ENCODE measurements at places on chromosomes 1 and 21.
A peak's percentile ranks its signal among the peaks of the same experiment; 100 is the strongest.

DNA sequence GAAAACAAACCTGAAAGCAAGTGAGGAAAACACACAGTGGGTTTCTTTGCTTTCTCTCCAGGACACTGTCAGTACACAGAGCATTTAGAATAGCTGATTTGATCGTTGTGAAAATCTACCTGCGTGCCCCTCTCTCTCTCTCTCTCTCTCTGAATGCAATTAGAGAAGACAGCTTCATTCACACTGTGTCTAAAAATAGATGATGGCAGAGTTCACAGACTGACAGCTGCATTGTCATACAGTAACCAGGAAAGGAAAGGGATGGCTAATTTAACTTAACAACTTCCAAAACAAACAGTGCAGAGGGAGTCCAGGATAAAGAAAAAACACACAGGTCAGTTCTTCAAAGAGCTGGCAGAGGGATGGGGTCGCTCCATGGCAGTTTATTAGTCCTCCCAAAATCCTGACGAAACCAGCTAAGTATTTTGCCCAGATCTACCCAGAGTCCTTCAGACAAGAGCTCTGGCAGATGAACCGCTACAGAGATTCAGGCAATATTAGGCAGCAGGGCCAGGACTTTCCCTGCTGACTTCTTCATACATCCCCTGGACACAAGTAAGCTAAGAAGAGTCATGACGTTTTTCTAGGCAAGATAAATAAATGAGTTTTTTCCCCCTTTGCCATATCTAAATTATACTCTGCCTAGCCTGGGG, 58.9 kb downstream of the WLS start:
- DNase-seq: peak; percentile 23

GRCh38 chr1:24803220-24803619, 58.0 kb downstream of the CLIC4 start:
- DNase-seq: no peak

GRCh38 chr1:216034506-216034905, 388.7 kb downstream of the USH2A start:
- DNase-seq: no peak

DNA sequence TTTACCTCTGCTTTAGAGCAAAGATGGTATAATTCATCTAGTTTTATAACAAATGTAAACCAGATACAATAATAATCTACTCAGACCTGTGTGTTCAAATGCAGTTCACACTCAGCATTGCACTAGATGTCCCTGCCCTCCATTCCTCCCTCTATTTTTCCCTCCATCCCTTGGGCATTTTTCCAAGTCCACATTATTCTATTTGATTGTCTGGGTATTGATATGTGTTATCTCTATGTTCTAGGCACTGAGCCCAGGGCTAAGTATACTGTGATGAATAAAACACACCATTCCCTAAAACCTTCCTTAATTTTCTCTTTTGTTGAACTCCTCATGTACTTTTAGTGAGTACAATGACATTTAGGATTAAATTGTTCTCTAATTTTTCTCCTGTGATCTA, 66.2 kb upstream of the HMCN1 start:
- no peak for DNase-seq

DNA sequence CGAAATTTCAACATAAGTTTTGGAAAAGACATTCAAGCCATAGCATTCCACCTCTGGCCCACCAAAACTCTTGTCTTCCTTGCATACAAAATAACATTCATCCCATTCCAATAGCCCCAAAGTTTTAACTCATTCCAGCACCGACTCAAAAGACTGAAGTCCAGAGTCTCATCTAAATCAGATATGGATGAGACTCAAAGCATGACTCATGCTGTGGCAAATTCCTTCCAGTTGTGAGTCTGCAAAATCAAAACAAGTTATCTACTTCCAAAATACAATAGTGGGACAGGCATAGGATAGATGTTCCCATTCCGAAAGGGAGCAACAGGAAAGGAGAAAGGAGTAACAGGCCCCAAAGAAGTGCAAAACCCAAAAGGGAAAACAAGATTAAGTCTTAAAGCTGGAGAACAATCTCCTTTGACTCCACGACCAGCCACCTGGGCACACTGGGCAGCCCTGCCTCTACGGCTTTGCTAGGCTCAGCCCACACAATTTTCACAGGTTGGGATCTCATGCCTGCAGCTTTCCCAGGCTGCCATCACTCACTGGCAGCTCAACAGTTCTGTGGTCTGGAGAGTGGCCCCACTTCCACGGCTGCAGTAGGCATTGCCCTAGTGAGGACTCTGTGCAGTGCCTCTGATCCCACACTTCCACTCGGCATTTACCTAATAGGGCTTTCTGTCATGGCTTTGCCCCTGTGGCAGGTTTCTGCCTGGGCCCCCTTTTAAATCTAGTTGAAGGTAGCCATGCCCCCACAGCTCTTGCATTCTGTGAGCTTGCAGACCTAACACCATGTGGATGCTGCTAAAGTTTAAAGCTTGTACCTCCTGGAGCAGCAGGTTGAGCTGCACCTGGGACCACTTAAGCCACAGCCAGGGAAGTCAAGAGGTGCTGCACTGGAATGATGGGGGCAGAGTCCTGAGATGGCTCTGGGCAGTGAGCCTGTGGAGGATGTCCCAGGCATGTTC, 51.0 kb downstream of the RUNX3 start:
- DNase-seq: no peak

GRCh38 chr1:156508205-156508954, 7.8 kb upstream of the MEF2D start:
- DNase-seq: peak; percentile 74

GRCh38 chr21:26788790-26789189, 56.4 kb downstream of the ADAMTS1 start:
- DNase-seq: peak; percentile 36

GRCh38 chr1:180213401-180214170, 16.5 kb upstream of the LHX4 start:
- DNase-seq: no peak

DNA sequence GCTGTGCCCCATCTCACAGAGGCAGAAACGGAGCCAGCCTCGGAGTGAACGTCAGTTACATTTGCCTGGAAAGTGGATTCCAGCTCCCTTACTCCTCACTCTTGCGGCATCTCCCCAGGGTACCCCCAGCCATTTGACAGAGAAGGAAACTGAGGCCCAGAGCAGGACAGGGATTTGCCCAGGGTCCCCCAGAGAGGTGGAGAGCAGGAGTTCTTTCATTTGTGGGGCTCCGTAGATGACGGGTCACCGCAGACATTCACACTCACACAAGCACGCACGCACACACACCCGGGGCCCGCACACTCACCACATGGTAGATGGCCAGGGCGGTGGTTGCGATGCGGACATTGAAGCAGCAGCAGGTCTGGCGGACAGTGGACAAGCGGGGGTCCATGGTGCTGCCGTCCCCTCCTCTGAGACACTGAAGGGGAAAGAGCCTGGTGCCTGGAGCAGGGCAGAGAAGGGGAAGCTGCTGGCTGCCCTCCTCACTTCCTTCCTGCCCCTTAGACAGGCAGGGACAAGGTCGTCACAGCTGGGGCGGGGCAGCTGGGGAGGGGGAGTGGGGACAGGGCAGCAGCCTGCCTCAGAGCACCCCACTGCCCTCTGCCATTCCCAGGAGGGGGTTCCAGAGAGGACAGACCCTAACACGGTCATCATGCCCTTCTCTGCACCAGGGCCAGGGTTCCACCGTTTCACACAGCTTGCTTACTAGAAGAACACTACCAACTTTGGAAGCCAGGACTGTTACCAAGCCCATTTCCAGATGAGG, at the start of gene LAPTM5:
LAPTM5 (minus strand) TSS at position 423 of the 769 bp plus-strand sequence; CDS start at position 394, 29 bp downstream.
- DNase-seq: peak; percentile 74

GRCh38 chr1:6867729-6868659, 82.7 kb downstream of the CAMTA1 start:
- DNase-seq: no peak

DNA sequence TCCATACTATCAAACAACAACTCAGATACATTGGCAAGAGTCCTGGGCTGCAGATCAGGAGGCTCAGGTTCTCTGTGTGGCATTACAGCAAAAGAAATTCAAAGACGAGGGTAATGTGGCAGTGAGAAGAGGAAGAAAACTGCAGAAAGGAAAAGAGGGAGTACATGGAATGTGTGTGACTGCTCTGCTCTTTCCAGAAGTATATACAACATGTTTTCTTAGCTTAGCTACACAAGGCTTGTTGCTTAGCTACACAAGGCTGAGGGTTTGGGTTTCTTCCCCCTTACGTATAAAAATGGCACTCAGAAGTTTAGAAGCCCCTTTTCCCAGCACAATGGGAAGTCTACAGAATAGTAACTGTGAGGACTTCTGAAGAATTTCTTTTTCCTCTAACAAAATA, 86.0 kb downstream of the PRRX1 start:
- DNase-seq: no peak

DNA sequence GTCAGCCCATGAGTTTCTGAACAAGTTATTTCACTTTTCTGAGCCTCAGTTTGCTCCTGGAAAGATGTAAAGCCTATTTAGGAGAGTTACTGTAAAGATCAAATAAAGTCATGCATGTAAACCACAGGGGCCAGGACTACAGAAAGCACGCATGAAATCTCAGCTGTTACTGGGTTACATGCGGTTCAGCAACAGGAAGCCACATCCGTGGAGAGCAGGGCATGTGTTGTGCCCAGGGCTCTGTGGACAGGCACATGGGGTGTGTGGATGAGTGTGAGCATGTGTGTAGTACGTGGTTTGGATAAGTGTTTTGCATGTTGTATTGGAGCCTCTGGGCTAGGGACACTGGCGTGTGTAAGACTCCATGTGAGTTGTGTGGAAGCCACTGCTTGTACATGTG, 2.2 kb upstream of the EPHA2 start:
- DNase-seq: no peak

DNA sequence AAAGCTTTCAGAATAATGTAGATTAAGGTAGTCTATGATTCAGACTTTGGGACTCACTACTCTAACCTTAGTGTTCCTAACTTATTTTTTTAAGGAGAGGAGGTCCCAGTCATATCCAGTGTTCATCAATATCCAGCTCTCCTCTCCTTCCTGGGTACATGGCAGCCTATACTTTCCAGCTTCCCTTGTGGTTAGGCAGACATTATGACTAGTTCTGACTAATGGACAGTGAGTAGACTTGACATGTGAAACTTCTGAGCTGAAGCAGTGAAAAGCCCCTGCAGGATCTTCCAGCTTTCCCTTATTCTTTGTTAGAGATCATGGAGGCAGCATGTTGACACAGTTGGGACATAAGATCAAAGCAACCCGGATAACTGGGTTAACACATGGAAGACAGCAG, 144.2 kb downstream of the PTPRU start:
- DNase-seq: no peak

- no peak for DNase-seq
Measured at GRCh38 chr1:180640531-180640949, 8.7 kb downstream of the XPR1 start.

- DNase-seq: no peak
Measured at GRCh38 chr1:116537040-116537831, 33.6 kb downstream of the CD58 start.

GRCh38 chr1:216922406-216922805, 199.2 kb upstream of the ESRRG start:
- no peak for DNase-seq

GRCh38 chr21:45248893-45249381, 38.8 kb downstream of the POFUT2 start:
- DNase-seq: peak; percentile 30

DNA sequence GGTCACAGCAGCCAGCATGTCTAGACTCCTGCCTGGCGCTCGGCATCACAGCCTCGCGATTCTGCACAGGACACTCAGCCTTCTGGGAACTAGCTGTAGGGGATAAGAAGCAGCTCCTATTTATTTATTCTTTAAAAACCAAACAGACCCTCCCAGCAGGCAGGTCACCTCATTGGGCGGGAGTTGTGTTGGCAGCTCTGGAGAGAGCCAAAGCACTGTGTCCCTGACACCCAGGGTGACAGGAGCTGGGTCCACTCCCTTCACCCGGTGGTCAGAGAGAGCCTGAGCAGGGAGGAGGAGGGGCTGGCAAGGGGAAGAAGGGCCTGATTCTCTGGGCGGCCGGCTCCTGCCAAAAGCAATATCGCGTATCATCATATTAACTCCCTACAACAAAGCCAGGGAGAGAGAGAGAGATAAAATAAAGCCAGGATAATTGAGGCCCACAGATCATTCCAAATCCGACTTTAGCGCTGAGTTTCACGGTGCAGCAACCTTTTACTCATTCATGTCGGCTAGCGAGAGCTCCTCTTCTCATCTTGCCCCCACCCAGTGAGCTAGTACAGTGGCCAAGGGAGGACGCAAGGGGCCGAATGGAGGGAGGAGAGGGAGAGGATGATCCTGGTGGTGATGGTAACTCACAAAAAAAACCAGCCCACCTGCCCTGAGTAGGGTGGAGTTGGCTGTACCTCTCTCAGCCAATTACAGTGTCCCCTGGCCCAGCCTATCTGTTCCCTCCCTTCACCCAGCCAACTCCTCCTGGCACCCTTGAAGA, 79.8 kb upstream of the IFFO2 start:
- DNase-seq: no peak

- peak; percentile 43 for DNase-seq
Measured at GRCh38 chr1:182484531-182485257, 34.7 kb downstream of the RGSL1 start.

- DNase-seq: no peak
Measured at GRCh38 chr1:69649383-69649990, 81.8 kb downstream of the LRRC7 start.

GRCh38 chr1:28985427-28985826, 71.1 kb downstream of the EPB41 start:
- DNase-seq: no peak

DNA sequence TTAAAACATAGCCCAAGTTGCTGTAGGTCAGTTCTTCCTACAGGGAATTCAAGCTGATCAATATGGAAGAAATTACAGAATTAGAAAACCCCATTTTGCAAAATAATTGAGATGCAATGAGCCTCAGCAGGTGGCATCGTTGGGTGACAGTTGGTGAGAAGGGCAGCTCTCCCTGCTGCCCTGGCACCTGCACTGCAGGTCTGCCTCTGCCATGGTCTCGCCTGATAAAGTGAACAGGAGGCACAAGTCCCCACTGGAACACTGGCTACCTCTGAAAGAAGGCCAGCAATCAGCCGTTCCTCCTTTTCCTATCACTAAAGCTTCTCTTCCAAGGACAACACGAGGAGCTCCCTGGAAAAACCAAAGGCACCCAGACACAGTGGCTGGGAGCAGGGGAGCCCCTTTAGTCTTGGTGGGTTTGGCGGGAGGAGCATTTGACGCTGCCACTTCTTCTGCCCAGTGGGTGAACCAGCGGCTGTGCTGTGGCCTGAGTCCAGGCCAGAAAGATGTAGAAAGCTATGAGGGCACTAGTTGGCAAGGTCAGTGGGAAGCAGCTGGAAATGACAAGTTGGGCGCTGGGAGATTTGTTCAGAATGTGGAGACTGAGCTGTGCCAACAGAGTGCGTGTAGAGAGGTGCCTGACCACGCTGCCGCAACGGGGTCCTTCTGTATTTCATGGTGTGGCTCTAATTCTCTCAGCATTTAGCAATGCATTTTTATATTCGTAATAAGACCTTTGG, 93.1 kb downstream of the RIPK4 start:
- no peak for DNase-seq

All from femur (tissue), 1 donor.